ENCODE measurements at places on chromosomes 11 and 22.

DNA sequence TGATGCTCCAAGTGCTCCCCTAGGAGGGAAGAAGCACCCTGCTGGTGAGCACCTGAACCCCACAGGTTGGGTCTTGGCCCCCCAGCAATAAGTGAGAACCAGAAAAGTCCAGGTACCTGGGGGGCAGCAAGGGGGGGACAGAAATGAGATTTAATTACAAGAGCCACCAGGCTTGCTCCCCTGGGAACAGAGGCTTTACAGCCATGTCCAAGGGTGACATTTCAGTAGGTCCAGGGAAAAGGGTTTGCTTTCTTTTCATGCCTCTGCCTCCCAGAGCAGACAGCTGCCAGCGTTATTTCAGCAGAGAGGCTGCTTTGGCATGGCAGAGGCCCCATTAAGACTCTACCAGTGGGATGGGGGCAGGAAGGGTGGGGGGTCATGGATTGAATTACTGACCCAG lies 437.7 kb downstream of the BUD13 start:
- no peak for DNase-seq

DNA sequence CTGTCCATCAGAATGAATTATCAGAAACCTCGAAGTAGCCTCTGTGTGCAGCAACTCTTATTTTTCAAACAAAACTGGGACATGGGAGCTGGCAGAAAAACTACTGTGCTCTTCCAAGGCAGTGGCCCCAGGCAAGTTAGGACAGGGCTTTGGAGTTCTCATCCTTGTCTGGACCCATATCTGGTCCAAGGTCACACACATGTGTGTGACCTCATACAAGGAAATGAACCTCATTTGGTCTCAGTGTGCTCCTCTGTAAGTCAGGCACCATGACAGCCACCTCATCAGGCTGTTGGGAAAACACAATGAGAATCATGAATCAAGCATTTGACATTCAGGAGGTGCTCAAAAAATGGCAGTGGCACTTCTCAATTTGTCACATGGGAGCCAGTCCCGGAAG lies 25.8 kb downstream of the LARGE1 start:
- DNase-seq = no peak

- no peak for DNase-seq
Measured at GRCh38 chr11:103499710-103500340, 390.6 kb downstream of the DYNC2H1 start.

GRCh38 chr11:72013765-72014711 lies 15.3 kb downstream of the IL18BP start:
- DNase-seq = no peak

GRCh38 chr22:30744224-30744623 lies 49.5 kb downstream of the OSBP2 start:
- no peak for DNase-seq

- no peak for DNase-seq
Measured at GRCh38 chr11:36333897-36334296, 37.8 kb downstream of the PRR5L start.

GRCh38 chr22:50683086-50683993 lies 10.7 kb downstream of the SHANK3 start:
- DNase-seq = no peak

DNA sequence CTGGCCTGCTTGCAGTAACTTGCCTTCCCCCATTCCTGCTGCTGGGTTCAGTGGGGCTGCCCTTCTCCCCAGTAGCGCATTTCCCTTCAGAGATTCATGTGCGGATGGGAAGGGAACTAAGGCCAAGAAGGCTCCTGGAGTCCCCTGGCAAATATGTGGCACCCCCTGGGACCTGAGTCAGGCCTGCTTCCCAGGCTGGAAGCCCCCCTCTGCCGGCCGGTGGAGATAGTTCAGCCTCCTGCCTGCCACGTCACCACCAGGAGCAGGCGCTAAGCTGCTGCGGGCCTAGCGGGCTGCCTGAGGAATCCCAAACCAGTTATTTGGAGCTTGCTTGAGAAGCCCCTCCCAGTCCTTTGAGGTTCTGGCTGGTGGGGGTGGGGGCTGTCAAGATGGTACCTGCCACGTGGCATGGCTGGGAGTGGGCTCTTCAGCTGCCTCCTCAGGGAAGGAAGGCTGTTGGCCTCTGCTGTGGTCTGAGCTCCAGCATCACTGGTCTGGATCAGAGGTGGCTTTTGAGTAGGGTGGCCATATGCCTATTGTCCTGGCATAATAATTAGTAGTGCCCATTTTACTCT lies 2.0 kb downstream of the SERPINH1 start:
- DNase-seq = no peak
